ENCODE measurements at places on chromosomes 5 and 9.

DNA sequence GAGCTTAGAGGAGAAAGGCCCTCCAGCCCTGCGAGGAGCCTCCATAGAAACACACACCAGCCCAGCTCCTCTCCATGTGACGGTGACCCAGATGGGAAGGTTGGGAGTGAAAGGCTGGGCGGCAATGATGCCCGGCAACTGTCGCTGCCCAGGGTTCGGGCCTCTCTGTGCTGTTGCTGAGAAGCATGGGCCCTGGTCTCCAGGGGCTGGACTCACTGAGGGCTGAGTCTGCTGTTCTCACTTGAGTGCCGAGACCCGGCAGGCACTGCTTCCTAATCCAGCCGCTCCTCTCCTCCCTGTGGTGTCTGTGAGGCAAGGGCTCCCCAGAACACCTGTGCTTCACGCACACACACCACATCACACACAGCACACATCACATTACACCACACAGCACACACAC, 493.6 kb downstream of the GADD45G start:
- no peak for DNase-seq

GRCh38 chr9:91405343-91406077, 18.1 kb downstream of the NFIL3 start:
- DNase-seq: no peak

DNA sequence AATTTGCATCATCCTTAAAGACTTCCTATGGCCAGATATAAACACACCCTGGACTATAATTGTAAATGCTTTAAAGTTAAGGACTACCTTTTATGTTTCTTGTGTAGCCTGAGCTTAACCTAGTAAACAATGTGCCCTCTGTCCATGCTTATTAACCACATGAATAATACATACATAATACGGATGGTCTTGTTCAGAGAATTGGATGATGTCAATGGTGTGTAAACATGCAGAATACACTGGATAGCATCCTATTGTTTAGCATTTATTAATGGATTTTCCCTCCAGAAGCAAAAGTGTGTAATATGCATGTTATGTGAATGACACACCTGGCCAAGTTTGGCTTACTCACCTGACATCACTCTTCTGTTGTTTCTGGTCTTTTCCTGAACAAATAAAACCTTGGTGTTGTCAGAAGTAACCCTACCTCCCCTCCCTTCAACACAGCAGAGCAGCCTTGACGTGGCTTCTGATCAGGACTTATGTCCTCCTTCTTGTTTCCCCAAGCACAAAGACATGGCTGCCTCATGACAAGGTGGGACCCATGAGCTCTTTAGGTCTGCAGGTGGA, 517.9 kb downstream of the MTRR start:
- no peak for DNase-seq

- no peak for DNase-seq
These were observed 15.0 kb downstream of the NAIF1 start for GRCh38 chr9:128051932-128052709.

GRCh38 chr5:68066277-68066955, 149.1 kb upstream of the PIK3R1 start:
- no peak for DNase-seq

All from Right ventricle myocardium inferior (tissue), 1 donor.